ENCODE measurements at places on chromosomes 6 and 20. TPM values are rescaled to one million over a fixed set of nuclear protein-coding genes. Genes with fewer than 3 reads are reported as not detected.
A peak's percentile ranks its signal among the peaks of the same experiment; 100 is the strongest.

The GSTA2 gene
- total RNA-seq, result not detected

DNA sequence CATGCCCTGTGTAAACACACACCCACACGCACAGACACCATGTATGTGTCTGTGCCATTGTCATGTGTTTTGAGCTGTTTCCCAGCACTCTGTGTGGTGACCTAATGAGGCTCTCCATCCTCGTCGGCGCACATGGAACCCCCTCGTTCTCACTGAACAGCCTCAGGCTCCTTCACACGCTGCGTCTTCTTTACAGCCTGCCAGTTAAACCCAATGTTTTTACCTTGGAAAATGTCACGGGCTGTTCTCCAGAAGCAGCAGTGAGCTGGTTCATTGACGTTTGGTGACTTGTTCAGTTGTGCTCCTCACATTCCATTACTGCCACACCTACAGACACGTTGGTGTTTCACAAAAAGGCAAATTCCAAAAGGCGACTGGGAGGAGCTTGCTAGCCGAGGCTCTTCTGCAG lies 201.0 kb upstream of the FOXQ1 start:
- H3K4me3 ChIP-seq, result no peak overlapping the region
- H3K27me3 ChIP-seq, result peaks cover 1% of the 10 kb centered on the region
- H3K4me1 ChIP-seq, result no peaks in the 10 kb centered on the region
- H3K27ac ChIP-seq, result no peak overlapping the region
- no peak for DNase-seq

DNA sequence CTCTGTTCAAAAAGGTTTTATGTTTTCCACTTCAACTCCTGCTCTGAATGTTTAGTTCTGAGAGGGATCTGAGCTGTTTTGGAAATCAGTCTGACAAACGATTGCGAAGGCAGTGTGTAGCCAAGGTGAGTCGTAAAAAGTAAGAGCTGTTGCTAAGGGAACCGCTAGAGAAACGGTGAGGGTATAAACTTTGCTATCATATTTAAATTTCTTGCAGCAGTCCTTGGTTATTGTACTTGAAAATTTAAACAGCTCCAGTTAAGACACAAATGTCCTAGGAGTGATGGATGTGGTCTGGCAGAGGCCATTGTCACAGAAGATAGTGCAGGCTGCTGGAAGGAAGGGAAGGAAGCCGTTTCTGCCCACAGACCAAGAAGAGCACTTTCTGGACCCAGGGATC lies 64.9 kb upstream of the CITED2 start:
- H3K36me3 ChIP-seq, result peaks cover 4% of the 10 kb centered on the region
- H3K27me3 ChIP-seq, result peaks cover 1% of the 10 kb centered on the region
- no peaks in the 10 kb centered on the region for H3K4me1 ChIP-seq
- no peak overlapping the region for H3K27ac ChIP-seq

GRCh38 chr6:130070792-130071191 lies 52.4 kb downstream of the L3MBTL3 start:
- H3K36me3 ChIP-seq, result no peaks in the 10 kb centered on the region
- H3K27ac ChIP-seq, result peak overlapping the region; percentile 80
- H3K4me1 ChIP-seq, result peaks cover 4% of the 10 kb centered on the region
- no peak overlapping the region for H3K4me3 ChIP-seq
- H3K27me3 ChIP-seq, result peaks cover 2% of the 10 kb centered on the region

- H3K4me3 ChIP-seq, result no peak overlapping the region
- no peak for DNase-seq
- H3K27ac ChIP-seq, result no peak overlapping the region
- no peaks in the 10 kb centered on the region for H3K4me1 ChIP-seq
- H3K36me3 ChIP-seq, result peaks cover 18% of the 10 kb centered on the region
- peaks cover 7% of the 10 kb centered on the region for H3K27me3 ChIP-seq
Measured at GRCh38 chr20:4787069-4787468, 65.4 kb downstream of the PRND start.

DNA sequence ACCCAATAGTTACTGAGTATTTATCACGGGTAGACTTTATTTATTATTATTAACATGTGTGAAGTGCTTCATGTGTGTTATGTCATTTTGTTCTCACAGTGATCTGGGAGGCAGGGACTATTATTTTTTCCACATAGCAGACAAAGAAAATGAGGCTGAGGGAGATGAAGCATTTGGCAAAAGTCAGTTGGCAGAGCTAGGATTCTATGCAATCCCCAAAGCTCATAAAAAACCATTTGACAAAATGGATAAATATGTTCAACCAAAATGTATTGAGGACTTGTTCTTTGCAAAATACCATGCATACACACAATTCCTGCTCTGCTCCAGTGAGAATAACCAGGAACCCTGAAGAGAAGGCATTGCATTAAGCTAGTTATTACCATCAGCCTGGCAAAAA lies 184.4 kb downstream of the HS3ST5 start:
- no peak for DNase-seq
- H3K27ac ChIP-seq, result no peak overlapping the region
- H3K4me1 ChIP-seq, result peaks cover 3% of the 10 kb centered on the region
- no peaks in the 10 kb centered on the region for H3K36me3 ChIP-seq

GRCh38 chr6:20916086-20916485 lies 381.8 kb downstream of the CDKAL1 start:
- no peaks in the 10 kb centered on the region for H3K27me3 ChIP-seq
- peaks cover 5% of the 10 kb centered on the region for H3K4me1 ChIP-seq
- H3K4me3 ChIP-seq, result no peak overlapping the region
- H3K27ac ChIP-seq, result no peak overlapping the region

- no peak overlapping the region for H3K4me3 ChIP-seq
- DNase-seq, result no peak
- peaks cover 5% of the 10 kb centered on the region for H3K36me3 ChIP-seq
- no peaks in the 10 kb centered on the region for H3K27me3 ChIP-seq
- H3K4me1 ChIP-seq, result no peaks in the 10 kb centered on the region
Measured at GRCh38 chr6:123668965-123669591, 32.3 kb upstream of the TRDN start.

GRCh38 chr6:154356113-154356512 lies 490 bp downstream of the IPCEF1 start:
- DNase-seq, result no peak
- no peaks in the 10 kb centered on the region for H3K4me1 ChIP-seq
- H3K4me3 ChIP-seq, result no peak overlapping the region
- no peak overlapping the region for H3K27ac ChIP-seq
- H3K36me3 ChIP-seq, result peaks cover 6% of the 10 kb centered on the region

DNA sequence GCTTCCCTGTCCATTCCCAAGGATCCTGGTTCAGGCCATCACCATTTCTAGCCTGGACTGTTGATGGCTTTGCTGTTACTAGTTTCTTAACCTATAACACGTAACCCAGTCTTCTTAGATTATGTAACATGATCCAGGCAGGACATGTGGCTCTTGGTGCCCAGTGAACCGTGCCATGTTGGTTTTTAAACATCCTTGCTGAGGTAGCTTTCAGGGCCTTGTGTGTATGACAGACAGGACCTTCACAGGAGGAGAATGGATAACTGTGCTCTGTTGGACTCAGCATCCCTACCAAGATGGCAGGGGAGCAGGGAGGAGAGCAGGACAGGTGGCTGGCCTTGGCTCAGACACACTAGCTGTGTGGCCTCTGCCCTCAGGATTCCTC lies 46.8 kb downstream of the PANK2 start:
- no peak for DNase-seq
- H3K4me1 ChIP-seq, result peaks cover 46% of the 10 kb centered on the region
- peaks cover 16% of the 10 kb centered on the region for H3K27me3 ChIP-seq
- H3K36me3 ChIP-seq, result peaks cover 27% of the 10 kb centered on the region

DNA sequence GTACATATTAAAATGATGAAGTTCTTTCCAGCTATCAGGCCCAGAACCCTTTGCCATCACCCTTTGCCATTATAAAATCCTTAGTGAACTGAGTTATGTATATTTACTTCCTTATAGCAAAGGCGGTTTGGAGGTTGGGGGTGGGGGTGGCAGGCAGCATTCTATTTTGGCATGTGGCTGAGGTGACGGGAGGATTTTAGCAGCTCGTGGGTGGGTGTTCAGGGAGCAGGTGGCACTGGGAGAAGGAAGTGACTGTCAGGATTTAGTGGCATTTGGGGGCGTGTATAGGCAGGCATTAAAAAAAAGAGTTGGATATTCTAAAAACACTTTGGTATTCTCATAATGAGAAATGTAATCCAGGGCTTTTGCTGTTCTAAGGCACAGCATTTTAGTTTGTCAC lies 150.7 kb downstream of the RIMS1 start:
- no peaks in the 10 kb centered on the region for H3K36me3 ChIP-seq
- H3K27ac ChIP-seq, result peak overlapping the region; percentile 15
- H3K4me3 ChIP-seq, result peak overlapping the region; percentile 38

The BHLHE23 gene
- total RNA-seq, result 23.9 TPM

DNA sequence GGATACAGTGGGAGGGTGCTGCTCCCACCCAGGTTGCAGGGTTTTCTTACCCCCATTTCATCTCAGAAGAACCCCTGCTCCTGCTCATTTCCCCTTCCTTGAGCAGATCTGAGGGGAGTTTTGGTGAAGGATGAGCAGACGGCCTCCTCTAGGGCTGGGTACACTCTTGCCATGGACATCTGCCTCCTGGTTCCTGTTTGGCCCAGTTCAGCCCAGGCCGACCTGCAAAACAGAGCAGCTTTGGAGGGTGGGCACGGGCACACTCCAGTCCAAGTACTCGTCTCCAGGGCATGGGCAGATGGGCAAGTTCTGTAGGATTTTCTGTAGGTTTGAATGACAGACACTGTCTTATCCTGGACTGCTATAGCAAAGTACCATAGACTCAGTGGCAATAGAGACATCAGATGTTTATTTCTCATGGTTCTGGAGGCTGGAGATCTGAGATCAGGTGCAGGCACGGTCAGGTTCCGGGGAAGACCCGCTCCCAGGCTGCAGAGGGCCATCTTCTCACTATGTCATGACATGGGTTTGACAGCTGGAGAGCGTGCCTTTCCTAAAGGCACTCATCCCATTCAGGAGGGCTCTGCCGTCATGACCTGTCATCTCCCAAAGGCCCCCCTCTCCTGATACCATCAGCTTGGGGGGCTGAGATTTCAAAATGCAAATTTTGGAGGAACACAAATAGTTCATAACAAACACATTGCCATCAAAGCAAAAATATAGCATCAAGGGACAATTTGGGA lies 6.2 kb downstream of the NPBWR2 start:
- peaks cover 3% of the 10 kb centered on the region for H3K4me1 ChIP-seq
- peak overlapping the region; percentile 67 for H3K4me3 ChIP-seq
- peaks cover 20% of the 10 kb centered on the region for H3K27me3 ChIP-seq
- H3K27ac ChIP-seq, result no peak overlapping the region

DNA sequence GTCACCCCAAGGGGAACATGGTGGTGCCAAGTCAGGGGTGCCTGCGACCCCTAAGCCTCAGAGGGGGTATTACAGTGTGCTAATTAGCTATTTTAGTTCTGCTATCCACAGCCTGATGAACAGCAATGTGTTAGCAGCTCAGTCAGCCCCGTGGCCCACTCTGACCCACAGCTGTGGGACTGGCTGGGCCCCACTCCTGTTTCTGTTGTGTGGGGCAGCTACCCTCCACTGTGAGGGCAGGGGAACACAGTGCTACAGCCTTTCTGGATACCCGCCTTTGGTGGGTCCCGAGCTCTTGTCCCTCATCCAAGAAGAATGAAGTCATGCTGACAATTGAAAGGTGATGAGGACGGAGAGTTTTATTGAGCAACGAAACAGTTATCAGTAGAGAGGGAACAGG lies 152.5 kb upstream of the GGTLC1 start:
- no peaks in the 10 kb centered on the region for H3K4me1 ChIP-seq
- DNase-seq, result no peak
- peaks cover 4% of the 10 kb centered on the region for H3K36me3 ChIP-seq
- no peak overlapping the region for H3K27ac ChIP-seq

The BCAS1 gene
- total RNA-seq, result 0.32 TPM

GRCh38 chr6:44285552-44286284 lies 15.5 kb downstream of the TMEM151B start:
- peaks cover 18% of the 10 kb centered on the region for H3K27me3 ChIP-seq
- H3K4me1 ChIP-seq, result peaks cover 12% of the 10 kb centered on the region
- no peak overlapping the region for H3K4me3 ChIP-seq
- peaks cover 10% of the 10 kb centered on the region for H3K36me3 ChIP-seq
- H3K27ac ChIP-seq, result no peak overlapping the region

The SLC16A10 gene
- total RNA-seq, result 4.1 TPM

The MRAP2 gene
- total RNA-seq, result 5.1 TPM

- H3K4me1 ChIP-seq, result peaks cover 6% of the 10 kb centered on the region
- no peaks in the 10 kb centered on the region for H3K36me3 ChIP-seq
- H3K27me3 ChIP-seq, result peaks cover 5% of the 10 kb centered on the region
Measured at GRCh38 chr6:48068278-48069251, 42.4 kb downstream of the PTCHD4 start.

DNA sequence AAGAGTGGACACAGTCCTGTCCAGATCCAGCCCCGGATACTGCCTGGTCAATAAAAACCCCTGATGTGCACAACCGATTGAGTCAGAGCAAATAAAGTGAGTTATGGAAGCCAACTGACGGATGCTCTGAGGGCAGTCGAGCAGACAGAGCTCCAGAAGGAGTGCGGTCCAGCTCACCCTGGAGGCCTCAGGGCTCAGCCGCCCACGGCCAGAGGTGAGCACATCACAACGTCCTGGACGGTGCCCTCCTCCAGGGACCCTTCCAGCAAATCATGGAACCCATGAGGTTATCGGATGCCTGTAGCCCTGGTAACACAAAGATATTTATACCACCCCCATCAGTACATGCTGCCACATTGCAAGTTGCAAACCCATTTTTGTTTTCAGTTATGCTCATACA lies 44.0 kb upstream of the SMOC2 start:
- DNase-seq, result no peak
- peak overlapping the region; percentile 62 for H3K27ac ChIP-seq
- peaks cover 2% of the 10 kb centered on the region for H3K27me3 ChIP-seq
- H3K4me1 ChIP-seq, result peaks cover 18% of the 10 kb centered on the region
- no peak overlapping the region for H3K4me3 ChIP-seq

GRCh38 chr6:107812234-107812769 lies 11.8 kb downstream of the SCML4 start:
- H3K4me3 ChIP-seq, result no peak overlapping the region
- H3K4me1 ChIP-seq, result peaks cover under 1% of the 10 kb centered on the region
- no peaks in the 10 kb centered on the region for H3K27me3 ChIP-seq
- no peak for DNase-seq
- H3K27ac ChIP-seq, result no peak overlapping the region

- H3K4me1 ChIP-seq, result peaks cover 6% of the 10 kb centered on the region
- no peak for DNase-seq
- H3K27me3 ChIP-seq, result peaks cover 3% of the 10 kb centered on the region
- no peak overlapping the region for H3K4me3 ChIP-seq
- no peaks in the 10 kb centered on the region for H3K36me3 ChIP-seq
Measured at GRCh38 chr6:20538131-20538662, 3.9 kb downstream of the CDKAL1 start.

DNA sequence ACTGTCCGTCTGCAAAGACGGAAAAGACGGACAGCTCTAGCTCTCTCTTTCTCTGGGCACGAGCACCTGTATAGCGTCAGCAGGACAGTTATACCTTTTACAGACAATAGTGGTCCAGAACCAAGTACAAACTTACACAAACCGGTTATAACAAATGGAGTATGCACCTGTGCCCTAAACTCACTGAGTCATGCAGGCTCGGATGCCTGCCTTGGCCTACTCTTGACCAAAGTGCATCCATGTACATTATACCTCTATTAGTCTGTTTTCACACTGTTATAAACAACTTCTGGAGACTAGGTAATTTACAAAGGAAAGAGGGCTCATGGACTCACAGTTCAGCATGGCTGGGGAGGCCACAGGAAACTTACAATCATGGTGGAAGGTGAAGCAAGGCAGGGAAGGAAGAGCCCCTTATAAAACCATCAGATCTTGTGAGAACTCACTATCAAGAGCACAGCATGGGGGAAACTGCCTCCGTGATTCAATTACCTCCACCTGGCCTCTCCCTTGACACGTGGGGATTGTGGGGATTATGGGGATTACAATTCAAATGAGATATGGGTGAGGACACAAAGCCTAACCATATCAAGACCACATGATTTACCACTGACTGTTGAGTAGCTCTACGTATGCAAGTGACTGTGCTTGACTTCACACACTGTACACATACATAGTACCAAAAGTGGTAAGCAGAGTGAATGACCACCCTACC lies 23.1 kb downstream of the MAN1A1 start:
- H3K27me3 ChIP-seq, result no peaks in the 10 kb centered on the region
- H3K4me3 ChIP-seq, result no peak overlapping the region
- DNase-seq, result no peak

Data from glutamatergic neuron (in vitro differentiated cells).